ENCODE measurements at places on chromosomes 6 and 20. TPM values are rescaled to one million over a fixed set of nuclear protein-coding genes. Genes with fewer than 3 reads are reported as not detected.

DNA sequence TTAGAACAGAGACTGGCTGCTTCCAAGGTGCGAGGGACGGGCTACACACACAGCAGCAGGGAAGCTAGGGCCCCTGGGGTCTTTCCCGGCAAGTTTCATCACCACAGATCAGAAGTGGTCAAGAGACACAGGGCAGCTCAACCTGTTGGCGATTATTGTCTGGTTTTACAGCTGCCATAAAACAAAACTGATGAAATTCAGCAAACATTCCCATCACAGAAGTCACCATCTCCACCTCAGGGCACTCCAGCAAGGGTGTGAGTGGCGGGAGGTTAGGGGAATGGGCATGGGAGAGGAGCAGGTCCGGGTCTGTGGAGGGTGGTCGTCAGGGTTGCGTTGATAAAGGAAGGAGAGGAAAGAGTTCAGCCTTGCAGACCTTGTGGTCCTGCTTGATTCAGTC is 91.0 kb downstream of the PXDC1 start:
- no peak for DNase-seq

- peak; percentile 79 for DNase-seq
Observed at GRCh38 chr6:157223021-157223430, 100.3 kb downstream of the TMEM242 start.

The HLA-DQA2 gene
- 0.24 TPM for polyA plus RNA-seq

The B4GALT5 gene
- polyA plus RNA-seq = 3.9 TPM

- DNase-seq = no peak
Observed at GRCh38 chr6:156933201-156934068, 156.3 kb downstream of the ARID1B start.

DNA sequence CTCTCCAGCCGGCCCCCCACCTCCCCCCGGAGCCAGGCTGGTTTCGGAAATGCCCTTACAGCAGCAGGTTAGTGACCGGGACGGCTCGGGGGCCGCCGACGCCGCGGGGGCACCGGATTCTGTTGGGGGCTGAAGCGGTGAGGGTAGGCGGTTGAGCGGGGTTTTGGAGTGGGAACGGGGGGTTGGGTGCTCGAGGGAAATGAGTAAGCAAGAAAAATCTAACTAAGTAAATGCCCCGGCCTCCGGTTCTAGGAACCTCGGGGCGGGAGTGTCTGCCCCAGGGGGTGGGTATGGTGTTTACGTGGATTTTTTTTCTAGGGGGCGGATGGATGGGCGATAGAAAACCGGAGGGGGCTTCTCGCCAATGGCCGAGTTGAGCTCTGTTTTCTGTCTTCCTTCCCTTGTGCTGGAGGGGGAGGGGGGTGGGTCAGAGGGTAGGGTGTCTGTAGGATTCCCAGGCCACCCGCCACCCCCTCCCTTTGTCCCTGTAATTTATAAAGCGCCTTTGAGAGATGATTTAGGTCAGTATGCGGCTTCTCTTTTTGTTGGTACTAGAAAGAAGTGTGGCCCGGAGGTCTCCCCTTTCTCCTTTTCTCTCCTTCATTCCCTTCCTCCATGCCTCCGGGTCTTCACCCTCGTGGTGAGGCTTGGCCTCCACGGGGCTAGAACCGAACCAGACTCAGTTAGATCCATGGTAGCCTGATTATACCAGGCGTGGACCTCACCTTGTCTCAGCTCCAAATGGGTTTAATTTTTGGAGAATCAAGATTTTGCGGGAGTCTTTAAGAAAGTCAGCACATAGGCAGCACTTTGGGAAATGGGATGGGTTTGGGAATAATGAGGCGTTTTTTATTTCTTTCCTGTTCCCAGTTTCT is 2.3 kb downstream of the E2F3 start:
- no peak for DNase-seq

- no peak for DNase-seq
Observed at GRCh38 chr6:161436106-161436876, 162.4 kb upstream of the AGPAT4 start.

The HAO1 gene
- not detected for polyA plus RNA-seq

DNA sequence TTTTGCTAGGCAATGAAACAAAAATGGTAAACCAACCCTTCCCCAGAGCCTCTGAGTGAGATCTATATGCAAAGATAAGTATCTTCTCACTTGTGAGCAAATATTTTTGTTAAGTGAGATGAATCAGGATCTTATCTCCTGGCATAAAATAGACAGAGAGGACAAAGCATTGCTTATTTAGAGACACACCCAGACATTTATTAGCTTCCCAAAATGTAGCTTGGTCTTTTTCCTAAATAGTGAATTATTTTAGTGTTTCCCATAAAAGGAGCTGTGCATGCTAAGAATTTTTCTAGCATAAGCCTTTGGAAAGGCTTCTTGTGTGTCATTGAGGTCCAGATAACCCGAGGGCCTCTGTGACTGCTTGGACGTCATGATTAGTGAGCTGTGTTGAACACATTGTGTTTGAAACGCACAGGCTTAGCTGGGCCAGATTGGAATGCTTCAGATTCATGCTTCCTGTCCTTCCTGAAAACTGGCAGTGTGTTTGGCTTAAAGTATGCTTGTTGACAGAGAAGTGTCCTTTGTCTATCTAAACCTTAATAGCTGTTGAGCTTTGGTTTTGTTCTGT is 16.5 kb downstream of the MTHFD1L start:
- no peak for DNase-seq

GRCh38 chr6:37940074-37940847 is 120.7 kb downstream of the ZFAND3 start:
- no peak for DNase-seq
